ENCODE measurements at places on chromosomes 3 and 15.
A peak's percentile ranks its signal among the peaks of the same experiment; 100 is the strongest.

DNA sequence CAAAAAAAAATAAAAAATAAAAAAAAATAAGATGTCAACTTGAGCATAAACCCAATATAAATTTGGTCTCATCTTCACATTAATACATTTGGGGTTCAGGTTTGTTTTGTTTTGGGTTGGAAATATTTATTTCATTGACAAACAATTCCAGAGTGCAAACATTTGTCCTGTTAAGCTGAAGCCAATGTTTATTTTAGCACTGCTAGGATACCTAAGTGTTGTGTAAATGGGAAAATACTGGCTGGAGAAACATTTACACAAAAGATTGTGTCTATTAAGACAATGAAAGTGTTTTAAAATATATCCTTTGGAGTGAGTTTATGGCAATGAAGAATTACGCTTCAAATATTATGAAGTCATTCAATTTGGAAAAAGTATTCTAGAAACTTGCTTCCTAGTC is 91.1 kb downstream of the MEIS2 start:
- DNase-seq, result no peak

- DNase-seq, result no peak
These were observed 75.8 kb upstream of the STRIT1 start for GRCh38 chr3:155369244-155369643.

DNA sequence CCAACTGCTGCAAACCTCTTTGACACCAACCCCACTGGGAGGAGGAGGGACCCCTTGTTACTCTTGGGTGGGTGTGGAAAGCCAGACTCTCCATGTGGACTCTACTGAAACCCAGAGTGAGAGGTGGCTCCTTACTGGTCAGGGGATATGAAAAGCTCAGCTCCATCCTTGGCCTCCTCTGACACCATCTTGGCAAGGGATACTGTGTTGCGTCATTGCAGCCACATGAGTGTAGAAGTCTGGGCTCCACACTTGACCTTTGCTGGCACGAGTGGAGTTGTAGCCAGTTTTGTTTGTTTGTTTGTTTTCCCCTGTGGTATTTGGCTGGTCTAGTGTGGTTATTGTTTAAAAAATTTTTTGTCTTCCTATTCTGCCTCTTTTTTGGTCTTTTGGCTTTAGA is 289.1 kb downstream of the GAP43 start:
- DNase-seq, result no peak

DNA sequence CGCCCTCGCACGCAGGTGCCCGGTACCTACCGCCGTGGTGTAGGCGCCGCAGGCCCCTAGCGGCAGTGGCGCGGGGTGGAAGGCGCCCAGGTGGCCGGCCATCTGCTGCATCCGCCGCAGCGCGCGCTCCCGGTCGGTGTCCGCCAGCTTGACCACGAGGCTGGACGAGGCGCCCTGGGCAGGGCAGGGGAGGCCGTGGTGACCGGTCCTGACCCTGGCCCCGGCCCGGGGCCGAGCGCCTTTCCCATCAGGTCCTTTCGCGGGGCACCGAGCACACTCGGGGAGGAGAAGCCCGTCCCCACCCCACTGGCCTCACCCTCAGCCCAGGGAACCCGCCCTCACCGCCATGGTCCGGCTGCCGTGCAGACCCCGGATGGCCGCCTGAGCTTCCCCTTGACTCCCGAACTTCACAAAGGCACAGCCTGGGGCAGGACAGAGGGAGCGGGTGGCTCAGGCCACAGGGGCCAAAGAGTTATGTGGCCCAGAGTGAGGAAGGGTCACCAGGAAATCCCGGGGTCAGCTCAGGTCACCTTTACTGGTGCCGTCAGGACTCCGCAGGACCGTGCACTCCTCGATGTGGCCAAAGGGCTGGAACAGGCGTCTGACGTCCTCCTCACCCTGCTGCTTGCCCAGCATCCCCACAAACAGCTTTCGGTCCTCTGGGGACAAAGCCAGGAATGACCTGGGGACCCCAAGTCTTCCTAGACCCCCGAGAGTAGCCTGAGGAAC is 17.4 kb upstream of the PARP6 start:
- DNase-seq, result no peak

DNA sequence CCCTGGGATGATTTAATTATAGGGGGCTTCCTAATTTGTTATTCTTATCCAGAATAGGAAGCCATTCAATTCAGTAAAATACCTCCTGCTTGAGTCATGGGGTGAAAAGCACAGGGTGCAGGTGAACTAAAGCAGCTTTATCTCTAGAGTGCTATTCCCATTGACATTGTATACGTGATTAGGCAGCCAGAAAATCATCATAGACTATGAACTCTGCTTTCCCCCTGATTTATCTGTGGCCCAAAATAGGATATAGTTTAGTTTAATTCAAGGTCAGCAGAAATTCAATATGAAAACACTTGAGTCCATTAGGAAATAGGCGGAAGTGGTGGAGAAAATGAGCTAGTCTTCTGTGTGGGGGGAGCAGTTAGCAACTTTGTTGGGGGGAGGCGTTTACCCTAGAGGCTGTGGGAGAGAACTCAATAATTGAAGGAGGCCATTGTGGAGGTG is 18.2 kb upstream of the PRKCI start:
- DNase-seq, result no peak

- no peak for DNase-seq
These were observed 151.9 kb upstream of the BNIP2 start for GRCh38 chr15:59841036-59841435.

- DNase-seq, result no peak
These were observed 107.8 kb downstream of the FBLN2 start for GRCh38 chr3:13656584-13657301.

DNA sequence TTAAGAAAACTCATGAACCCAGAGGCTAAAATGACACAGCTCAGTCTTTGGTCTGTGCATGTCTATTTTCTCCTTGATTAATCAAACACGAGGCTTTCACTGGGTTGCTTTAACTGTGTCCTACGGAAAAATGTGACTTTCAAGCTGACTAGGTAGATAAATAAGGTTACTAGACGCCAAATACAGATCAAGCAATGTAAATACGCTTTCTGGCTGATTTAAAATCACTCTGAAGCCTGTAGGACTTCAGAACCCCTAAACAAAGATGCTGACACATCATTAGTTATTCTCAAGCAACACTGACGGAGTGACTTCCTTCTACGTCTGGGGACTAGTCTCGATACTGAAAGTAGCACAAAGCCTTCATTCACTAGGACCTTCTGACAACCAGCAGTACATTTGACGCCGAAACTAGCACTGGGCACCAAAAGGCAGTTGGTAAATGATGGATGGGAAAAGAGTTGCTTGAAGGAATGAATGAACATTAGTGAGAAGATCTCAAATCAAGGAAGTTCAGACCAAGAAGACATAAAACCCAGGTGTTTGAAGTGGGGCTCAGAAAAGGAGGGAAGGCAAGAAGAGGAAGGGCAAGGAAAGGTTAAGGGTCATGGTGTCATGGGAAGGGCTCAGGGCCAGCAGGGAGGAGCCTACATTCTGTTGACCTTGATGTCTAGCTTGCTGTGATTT is 67.1 kb upstream of the CDV3 start:
- DNase-seq, result no peak

- no peak for DNase-seq
These were observed 74.2 kb downstream of the ANKRD28 start for GRCh38 chr3:15723624-15723884.

DNA sequence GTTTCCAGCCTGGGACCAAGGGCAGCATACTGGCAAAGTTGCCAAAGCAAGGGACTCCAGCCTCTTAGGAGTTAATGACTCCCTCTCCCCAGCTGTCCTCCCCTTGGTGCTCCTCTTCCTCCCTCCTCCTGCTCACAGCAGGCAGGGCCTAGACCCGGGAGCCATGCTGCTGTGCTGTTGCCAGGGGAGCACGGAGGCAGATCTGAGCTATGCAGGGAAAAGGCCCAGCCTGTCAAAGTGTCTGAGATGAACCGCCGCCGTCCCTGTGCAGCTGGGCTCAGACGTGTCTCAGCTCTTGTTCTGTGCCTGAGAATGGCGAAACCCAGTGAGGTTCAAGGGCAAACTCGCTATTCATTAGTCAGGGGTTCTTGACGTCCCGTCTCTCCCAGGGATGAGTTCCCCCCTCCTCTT is 60.8 kb upstream of the POLG start:
- DNase-seq, result no peak

- DNase-seq, result no peak
These were observed 86.6 kb downstream of the MSL2 start for GRCh38 chr3:136109499-136109898.

GRCh38 chr3:171974986-171975837 is 64.2 kb upstream of the FNDC3B start:
- no peak for DNase-seq

- peak; percentile 45 for DNase-seq
These were observed at the start of gene PYGO1 for GRCh38 chr15:55588070-55588814. Gene PYGO1 (minus strand): TSS chr15:55588345. CDS start chr15:55587883, 462 bp downstream.

GRCh38 chr3:188439080-188439479 is 285.1 kb downstream of the LPP start:
- no peak for DNase-seq

- DNase-seq, result no peak
These were observed 144.7 kb upstream of the DPH6 start for GRCh38 chr15:35690698-35691116.

DNA sequence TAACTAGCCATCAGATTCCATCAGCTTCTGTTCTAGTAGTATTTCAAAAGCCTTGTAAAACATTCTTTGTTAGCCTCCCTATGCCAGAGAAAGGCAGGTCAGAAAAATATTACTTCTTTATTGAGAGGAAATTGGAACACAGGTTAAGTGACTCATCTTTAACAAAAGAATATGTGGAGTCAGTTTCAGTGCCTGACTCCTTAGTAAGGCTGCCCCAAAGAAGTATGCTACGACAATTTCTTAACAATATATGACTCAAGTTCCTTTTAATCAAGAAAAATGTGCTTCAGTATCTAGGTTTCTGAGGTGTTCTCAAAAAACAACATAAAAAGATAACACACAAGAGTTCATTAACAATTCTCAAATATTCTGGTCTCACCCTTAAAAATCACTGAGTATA is 139.2 kb downstream of the VPS13C start:
- DNase-seq, result no peak

DNA sequence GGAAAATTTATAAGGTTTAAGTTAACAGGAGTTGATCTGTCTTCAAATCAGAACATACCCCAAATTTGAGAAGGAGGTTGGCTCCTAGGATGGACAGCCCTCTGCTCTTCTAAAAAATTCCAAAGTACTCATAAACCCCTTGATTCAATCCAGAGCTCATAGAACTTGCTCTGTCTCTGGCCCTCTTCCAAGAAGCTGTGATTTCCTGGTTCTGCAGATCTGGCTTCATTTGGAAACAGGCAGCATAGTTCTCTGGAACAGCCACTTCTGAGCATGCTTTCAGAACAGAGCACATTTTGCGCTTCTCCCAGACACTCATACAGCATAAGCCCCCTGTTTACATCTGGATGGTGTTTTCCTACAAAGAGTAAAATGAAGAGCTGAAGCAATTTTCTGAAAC is 96.7 kb downstream of the KBTBD8 start:
- DNase-seq, result no peak

- no peak for DNase-seq
These were observed 79.8 kb upstream of the NMNAT3 start for GRCh38 chr3:139757448-139758030.

GRCh38 chr15:101180620-101181307 is 71.1 kb downstream of the CHSY1 start:
- DNase-seq, result no peak

GRCh38 chr3:152383136-152383606 is 114.4 kb downstream of the MBNL1 start:
- DNase-seq, result no peak

DNA sequence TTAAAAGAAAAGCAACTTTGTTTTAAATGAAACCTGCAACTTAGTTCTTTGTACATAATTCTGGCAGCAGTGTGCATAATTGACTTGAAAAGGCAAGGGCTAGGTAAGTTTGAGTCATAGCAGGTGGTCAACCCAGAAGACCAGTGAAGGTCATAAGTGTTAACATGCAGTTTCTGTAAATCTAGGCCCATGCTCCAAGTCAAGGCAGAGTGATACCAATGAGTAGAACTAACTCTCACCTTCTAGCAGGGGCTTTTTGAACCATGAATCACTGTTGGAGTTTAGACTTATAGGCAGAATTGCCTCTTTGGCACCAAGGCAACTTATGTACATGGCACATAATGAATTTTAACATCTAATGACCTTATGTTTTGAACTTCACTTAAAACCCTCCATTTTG is 29.5 kb upstream of the IL20RB start:
- no peak for DNase-seq

GRCh38 chr3:64303401-64303800 is 78.1 kb upstream of the PRICKLE2 start:
- DNase-seq, result no peak

DNA sequence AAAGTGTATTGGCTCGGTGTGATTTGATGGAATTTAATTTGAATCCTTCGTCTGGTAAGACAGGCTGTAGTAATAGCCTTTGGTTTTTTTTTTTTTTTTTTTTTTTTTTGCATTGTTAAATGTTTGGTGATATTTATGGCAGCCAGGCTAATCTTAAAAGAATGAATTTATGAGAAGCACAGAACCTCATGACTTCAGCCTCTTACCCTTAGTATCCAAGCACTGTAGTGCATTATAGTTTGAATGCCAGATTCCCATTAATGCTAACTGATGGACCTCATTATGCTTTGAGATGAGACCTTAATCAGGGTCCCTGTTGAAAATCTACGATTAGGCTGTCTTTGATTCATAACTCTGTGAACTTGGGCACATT is 110.6 kb upstream of the SAMMSON start:
- DNase-seq, result no peak

GRCh38 chr3:31242026-31242960 is 290.4 kb upstream of the STT3B start:
- DNase-seq, result no peak

GRCh38 chr3:194573680-194574437 is 59.4 kb downstream of the TMEM44 start:
- DNase-seq, result peak; percentile 32

GRCh38 chr3:54777141-54777540 is 150.7 kb downstream of the LRTM1 start:
- DNase-seq, result no peak

GRCh38 chr3:18134386-18135059 is 290.6 kb downstream of the SATB1 start:
- DNase-seq, result no peak

GRCh38 chr3:186516646-186517045 is 27.5 kb downstream of the CRYGS start:
- DNase-seq, result no peak
